ENCODE measurements at places on chromosomes 5 and 9.

DNA sequence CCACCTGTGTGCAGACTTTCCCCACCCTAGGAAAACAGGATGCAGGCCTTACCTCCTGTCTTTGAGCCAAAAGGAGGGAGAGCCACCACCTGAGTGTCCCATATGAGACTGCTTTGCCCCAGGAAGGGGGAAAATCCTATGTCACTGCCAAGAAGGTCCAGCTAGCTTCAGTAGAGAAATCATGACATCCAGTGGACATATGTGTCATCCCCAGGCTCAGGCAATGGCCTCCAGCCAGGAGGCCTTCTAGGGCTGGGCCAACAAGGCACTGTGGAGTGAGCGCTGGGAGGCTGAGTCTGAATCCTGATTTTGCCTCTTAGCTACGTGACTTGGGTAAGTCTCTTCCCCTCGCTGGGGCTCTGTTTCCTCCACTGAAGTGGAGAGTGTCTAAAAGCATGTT lies 60.2 kb downstream of the SMIM23 start:
- DNase-seq: no peak

DNA sequence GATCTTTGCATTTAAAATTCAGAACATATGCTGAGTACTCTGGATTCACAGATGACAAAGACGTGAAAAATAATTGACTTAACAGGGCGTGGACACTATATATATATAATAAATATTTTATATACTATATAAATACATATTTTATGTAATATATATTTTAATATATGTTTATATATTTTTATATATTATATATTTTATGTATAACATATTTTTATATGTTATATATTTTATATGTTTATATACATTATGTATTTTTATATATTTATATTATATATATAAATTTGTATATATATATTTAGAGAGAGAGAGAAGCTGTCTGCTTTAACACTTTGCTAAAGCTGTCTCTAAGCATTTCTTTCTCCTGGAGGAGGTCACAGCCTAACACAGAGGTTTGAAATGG lies 113.1 kb downstream of the INIP start:
- no peak for DNase-seq

DNA sequence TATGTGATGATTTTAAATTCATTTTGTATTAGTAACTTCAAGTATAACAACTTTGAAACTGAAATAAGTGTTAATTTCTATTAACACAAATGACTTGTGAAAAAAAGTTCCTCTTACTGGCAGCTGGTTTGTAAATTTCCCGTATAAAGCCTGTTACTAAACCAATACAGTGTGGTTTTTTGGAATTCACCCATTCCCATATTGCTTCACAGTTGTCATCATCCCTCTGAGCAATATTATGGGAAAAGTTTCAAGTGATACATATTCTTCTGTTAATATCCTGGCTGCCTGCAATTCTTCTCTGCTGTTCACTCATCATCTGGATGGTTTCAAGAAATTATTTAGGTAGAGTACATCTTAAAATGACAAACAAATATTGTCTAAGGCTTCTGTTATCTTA lies 1185.1 kb upstream of the C9orf72 start:
- DNase-seq: no peak

- peak; percentile 19 for DNase-seq
Observed at GRCh38 chr5:68405784-68406743, 190.5 kb downstream of the PIK3R1 start.

DNA sequence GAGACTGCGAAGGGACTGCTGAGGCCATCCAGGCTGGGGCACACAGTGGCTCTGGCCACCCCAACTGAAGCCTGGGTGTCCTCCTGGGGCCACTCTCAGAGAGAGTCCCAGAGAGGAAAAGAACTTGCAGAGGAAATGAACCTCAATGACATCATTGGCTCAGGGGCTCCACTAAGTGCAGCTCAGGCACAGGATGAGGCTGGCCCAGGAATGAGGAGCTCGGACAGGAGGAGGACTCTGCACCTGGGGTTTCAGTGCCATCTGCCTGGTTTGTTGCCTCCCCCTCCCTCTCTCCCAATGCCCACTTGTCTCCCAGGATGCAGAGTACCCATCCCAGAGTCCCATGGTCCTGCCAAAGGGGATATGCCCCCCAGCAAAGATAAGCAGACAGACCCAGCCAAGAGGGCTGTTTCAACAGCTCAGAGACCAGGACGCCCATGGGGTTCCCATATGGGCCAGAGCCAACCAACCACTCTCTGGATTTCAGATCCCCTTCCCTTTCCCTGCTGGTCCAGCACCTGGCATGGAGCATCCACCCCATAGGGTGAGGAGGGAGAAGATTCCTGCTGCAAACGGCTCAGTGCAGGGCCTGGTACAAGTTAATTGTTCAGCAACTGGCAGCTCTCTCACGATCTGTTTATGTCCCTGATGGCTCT lies 26.9 kb upstream of the OLFM1 start:
- DNase-seq: no peak

DNA sequence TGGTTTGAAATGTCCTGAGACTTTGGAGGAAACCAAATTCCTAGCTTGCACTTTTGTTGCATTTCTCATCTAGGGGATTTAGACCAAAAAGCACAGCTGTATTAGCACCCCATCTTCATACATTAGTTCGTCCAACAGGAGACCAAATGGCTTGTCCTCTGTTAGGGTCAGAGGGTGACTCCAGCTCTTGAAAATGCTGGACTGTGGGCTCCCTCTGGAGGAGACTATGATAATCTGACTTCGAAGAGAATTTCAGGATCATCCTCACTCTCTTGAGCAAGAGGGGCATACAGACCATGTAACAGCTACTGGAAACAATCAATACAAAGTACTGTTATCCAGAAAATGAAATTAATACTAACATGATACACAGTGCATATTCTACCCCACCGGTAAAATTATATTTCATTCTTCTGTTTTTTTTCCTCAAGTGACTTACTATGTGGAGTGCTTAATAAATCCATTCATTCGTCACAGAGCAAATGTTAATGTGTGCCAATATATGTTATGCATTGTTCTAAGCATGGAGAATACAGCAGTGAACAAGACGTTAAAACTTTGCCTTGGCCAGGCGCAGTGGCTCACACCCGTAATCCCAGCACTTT lies 63.7 kb upstream of the PPP2CA start:
- DNase-seq: peak; percentile 62

- DNase-seq: peak; percentile 53
Observed at GRCh38 chr5:43038496-43038989, 1.6 kb downstream of the ANXA2R start.

DNA sequence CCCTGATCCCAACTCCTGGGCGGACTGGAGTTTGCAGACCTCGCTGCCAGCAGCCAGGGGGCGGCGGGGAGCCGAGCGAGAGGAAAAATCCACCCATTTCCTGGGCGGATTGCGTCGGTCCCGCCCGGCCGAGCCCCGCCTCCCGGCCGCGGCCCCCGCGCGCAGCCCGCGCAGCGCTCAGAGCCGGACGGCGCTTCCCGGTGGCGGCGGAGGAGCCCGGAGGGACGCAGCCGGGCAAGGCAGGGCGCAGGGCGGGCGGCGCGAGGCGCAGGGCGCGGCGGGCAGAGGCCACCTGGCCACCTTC lies at the start of gene OLFM1:
Gene OLFM1 (plus strand): TSS at position 180 of the 304 bp plus-strand sequence. CDS start 322 bp downstream, outside the sequence.
- no peak for DNase-seq

DNA sequence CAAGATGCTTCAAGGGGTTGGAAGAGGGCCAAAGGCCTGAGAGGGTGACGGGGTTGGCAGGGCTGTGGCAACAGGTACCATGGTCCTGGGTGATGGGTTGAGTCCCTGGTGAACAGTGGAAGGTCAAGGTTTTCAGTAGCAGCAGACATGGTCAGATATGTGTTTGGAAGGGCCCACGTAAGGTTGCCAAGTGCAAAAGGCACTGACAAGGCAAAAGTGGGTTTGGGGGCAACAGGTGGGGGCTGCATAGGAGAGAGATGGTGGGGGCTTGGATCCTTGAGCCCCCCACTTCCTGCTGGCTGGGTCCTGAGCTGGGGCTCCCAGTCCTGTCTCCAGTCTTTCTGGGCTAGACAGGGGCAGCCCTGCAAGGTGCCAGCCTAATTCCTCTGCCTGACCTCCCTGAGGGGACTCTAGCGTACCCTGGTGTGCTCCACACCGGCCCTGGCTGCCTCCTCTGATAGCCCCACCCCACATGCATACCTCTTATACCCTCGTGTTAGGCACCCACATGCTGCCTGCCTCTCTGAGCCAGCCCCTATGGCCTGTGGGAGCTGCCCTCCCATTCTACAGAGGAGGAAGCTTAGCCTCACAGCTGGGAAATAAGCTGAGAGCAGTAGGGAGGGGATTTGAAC lies 20.9 kb upstream of the NSD1 start:
- no peak for DNase-seq

GRCh38 chr9:89080193-89080592 lies 88.9 kb downstream of the S1PR3 start:
- no peak for DNase-seq
